Activated CD4-positive, alpha-beta memory T cell treated with anti-CD3 and anti-CD28 coated beads for 36 hours (primary cell): ENCODE measurements at places on chromosomes 4 and X.

DNA sequence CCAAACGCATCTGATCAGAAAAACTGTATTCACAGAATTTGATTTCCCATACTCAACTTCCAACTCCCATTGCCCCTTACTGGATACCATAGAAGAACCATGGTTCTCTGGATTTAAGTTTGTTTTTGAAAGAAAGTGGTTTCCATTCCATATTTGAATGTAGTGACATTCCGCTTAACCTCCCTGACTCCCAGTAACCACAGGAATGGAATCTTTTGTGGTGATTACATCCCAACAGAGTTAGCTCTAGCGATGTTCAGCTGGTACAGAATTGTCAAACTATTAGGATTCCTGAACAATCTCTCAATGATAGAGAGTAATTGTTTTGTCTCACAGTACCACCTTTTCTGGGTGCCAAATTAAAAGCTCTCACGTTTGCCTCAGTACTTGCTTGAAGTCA is 1.7 kb downstream of the NUDT10 start:
- DNase-seq = no peak

GRCh38 chr4:77349796-77350195 is 192.8 kb downstream of the CCNG2 start:
- DNase-seq = no peak

DNA sequence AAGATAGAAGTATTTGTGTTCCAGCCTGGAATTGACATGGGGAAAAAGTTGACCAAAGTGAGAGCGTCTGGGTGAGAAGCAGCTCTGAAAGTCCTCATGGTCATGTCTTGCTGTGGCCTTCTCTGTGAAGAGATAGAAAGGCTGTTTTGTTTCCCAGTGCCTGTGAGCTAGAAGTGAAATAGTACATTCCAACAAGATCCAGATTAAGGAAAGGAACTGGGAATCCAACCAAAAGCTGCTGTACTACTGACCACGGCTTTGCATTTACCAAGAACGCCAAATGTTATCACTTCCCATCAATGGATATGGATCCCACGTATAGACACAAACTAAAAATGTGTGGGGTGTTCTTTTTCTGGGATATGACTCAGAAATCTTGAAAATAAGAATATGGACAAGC is 51.2 kb downstream of the TENM3 start:
- no peak for DNase-seq

DNA sequence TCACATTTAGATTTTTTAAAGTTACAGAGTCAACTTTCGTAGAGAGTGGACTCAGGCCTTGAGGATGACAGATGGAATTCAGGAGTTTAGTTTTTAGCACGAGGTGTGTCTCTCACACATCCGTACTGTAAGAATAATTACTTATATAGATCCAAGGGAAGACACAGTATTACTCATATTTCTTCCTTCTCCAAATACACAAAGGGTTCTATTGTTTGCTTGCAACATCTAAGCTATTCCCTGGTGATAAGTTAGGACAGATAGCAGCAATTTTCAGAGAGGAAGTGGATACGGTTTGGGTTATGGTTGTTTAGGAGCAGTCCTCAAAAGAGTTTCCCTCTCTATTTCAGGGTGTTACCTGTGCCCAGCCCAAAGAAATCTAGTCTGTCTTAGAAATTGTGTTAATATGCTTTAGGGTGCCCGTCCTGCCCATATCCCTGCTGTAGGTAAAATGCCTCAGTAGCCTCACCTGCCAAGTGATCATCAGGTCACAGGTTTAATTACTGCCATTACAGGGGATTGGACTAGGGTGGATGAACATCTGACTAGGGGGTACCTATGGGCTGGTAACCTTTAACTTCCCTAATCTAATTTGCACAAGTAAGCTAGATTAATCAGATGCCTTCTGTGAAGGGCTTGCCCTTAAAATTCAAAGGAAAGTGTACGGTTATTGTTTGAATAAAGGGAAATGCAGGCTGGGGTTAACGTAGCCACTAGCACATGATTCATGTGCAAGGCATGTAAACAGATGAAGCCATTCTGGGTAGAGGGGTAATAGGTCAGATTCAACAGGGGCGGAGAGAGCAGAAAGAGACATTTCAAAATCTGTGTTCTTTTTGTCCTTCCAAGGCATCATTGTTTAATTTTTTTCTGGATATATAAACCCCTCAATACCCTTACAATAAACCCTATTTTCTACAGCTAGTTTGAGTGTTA is 8.7 kb upstream of the PPP3CA start:
- no peak for DNase-seq

GRCh38 chrX:71291381-71291780 is 7.9 kb downstream of the NONO start:
- no peak for DNase-seq
